ENCODE measurements at places on chromosomes 12 and 14.

DNA sequence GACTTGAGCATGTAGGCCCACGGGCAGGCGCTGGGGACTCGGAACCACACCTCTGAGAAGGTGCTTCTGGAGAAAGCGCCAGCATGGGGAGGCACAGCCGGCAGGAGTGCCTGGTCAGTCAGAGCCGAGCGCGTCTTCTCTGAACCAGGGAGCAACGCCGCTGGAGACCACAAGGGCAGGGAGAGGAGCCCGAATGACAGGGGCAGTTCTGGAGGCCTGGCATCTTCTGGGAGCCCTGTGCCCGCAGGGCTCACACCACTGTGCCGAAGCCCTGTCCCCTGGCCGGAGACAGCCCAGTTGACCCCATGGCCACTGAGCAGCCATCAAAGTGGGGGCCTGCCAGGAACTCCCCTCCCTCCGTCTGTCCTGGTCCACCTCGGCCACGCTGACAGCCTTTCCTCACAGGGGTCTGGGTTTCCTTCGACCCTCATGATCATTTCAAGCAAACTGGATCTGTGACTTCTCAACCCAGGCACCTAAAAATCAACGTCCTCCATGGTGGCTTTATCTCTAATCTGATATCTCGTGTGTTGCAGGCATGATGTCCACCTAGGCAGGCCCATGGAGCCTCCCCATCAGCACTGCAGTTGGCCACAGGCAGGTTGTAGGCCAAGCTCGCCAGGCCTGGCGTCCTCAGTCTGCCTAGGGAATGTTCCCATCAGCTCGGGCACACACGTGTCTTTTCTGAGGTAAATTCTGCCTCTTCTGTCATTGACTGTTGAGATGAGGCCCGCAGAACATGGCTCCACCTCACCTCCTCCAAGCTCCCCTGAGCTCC is 299.3 kb upstream of the RTL1 start:
- DNase-seq = no peak

- no peak for DNase-seq
Observed at GRCh38 chr12:90015228-90015627, 306.6 kb upstream of the ATP2B1 start.

DNA sequence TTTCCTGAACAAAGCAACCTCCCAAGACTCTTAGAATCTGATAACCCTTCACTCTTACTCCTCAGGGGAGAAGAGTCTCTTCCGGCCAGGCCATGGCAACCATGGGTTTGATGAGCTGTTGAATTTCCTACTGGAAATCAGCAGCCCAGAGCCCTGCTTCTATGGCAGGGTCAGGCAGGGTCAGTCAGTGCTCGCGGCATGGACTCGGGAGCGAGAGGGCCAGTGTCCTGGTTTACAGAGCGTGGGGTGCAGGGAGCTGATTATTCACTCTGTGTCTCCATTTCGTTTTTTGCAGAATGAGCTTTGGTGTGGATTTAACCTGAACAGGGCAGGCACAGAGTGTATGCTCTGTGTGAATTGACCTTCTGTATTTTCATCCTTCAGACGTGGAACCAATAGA is 340.6 kb upstream of the SFSWAP start:
- no peak for DNase-seq

GRCh38 chr12:130124605-130125244 is 37.5 kb upstream of the FZD10 start:
- no peak for DNase-seq

- DNase-seq = no peak
Observed at GRCh38 chr12:131121705-131122405, 168.1 kb downstream of the ADGRD1 start.

GRCh38 chr12:107736914-107737313 is 24.0 kb downstream of the PRDM4 start:
- no peak for DNase-seq

GRCh38 chr12:52791271-52792184 is 4.4 kb downstream of the KRT3 start:
- no peak for DNase-seq

GRCh38 chr14:85958069-85958468 is 428.1 kb downstream of the FLRT2 start:
- no peak for DNase-seq
